ENCODE measurements at places on chromosomes 12 and 14.

GRCh38 chr12:51907856-51908425, 637 bp downstream of the ACVRL1 start:
- no peak for DNase-seq

DNA sequence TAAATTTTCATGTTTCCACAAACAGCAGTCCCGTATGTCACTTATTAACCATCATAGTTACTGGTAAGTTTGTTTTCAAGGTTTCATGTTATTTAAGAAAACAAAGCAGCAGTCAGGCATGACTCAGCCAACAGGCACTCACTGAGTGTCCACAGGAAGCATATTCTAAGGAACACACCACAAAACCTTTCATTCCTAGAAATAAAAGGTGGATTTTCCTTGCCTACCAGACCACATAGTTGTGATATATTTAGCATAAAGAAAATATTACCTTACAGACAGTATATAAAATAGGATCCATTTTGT, 143.3 kb upstream of the AVPR1A start:
- no peak for DNase-seq

- DNase-seq, result no peak
Measured at GRCh38 chr12:65853489-65854157, 29.3 kb downstream of the HMGA2 start.

DNA sequence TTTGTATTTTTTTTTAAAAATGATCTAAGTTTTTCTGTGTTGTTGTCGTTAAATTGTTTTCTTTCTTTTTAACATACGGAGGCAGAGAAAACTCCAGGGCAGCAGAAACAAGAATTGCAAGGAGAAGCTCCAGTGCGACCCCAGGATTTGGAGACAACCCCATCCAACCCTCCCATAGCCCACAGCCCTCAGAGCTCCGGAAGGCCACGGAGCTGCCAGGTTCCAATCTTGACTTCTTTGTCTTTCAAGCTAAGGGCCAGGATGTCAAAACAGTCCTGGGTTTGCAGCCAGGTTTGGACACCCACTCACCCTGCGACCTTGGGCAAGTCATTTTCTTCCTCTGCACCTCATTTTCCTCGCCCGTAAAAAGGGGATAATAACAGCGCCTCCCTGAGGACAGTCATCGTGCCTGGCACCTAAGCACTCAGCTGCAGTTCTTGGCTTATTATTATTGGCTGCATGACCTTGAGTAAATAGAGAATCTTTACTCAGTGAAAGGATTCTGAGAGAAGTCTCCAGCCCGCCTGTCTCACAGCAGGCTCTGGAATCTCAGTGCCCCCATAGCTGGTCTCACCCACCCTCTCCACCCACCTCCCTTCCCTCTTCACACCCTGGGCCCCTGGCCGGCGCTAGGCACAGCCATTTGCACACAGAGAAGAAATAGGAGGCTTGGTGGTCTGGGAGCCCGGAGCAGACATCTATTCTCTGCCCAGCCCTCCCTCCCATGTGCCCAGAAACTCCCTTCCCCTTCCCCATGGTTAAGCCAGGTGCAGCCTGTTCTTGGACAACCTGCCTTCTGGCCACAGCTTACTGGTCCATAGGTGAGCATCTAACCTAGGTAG, 79.4 kb upstream of the BCL11B start:
- no peak for DNase-seq

- DNase-seq, result no peak
Measured at GRCh38 chr12:62760779-62761178, 174.2 kb downstream of the PPM1H start.

- peak; percentile 41 for DNase-seq
Measured at GRCh38 chr12:13362260-13362841, 165.8 kb downstream of the EMP1 start.

GRCh38 chr12:54240129-54240528, 39.8 kb downstream of the CBX5 start:
- no peak for DNase-seq

DNA sequence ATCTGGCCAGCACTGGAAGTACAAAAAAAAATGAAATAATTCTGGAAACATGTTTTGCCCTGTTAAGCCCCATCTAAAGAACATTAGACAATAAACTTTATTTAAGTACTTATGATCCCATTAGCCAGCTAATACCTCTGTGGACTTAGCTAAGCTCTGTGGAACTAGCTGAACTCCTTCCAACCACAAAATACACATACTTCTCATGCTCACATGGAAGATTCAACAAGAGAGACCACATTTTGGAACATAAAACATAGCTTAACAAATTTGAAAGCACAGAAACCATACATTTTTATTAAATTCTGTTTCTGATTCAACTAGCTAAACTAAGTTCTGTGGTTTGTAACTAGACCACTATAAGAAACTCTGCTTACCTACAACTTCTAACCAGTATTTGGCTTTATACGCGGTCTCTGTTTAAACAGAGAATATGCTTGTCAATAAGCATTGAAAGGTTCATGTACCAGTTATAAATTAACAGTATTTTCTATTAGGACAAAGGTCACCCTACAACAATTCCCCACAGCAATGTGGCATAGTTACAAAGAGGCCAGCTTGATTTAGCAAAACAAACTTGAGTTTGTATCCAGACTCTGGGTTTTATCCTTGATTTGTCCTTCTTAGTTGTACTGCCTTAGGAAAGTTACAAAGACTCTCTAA, 300.1 kb downstream of the C12orf50 start:
- no peak for DNase-seq

DNA sequence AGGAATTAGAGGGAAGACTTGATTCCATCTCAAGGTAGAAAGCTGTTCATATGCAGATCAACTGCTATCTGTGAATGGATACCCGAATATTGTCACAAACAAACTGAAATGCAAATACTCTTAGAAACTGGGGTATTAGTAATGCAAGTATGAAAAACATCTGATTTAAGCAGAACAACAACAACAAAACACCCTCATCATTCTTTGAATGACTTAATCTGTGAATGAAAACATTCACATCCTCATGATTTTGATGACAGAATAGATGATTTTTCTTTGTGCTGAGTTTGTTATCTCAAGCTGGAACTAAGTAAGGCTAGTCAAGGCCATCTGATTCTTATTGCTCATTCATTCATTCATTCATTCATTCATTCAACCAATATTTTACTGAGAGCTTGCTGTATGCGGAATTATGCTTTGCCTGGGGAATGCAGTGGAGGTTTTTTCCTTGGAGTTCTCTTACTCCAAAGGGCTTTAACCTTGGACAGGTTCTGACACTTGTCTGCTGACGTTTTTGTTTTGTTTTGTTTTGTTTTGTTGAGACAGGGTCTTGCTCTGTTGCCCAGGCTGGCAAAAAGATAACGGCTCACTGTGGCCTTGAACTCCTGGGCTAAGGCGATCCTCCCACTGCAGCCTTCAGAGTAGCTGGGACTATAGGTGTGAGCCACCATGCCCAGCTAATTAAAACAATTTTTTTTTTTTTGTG, 23.3 kb downstream of the OR10G3 start:
- no peak for DNase-seq

GRCh38 chr14:21494902-21495762, 16.0 kb downstream of the METTL3 start:
- no peak for DNase-seq

DNA sequence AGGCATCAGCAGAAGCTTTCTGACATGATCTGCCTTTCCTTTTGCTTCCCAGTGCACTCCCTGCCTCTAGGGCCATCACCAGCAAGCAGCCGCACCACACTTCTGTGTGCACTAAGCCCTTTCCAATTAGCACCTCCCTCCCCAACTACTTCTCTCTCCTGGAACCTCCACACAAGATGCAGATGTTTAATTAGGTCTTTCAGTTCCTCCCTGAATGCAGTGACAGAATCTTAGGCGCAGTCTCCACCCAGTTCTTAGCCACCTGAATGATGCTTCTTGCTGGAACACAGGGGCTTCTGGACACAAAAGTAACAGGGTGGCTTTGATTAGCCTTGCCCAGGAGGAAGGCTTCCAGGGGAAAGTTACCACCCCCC, 32.9 kb downstream of the NIN start:
- DNase-seq, result no peak

- no peak for DNase-seq
Measured at GRCh38 chr12:92471551-92471950, 231.2 kb upstream of the PLEKHG7 start.

DNA sequence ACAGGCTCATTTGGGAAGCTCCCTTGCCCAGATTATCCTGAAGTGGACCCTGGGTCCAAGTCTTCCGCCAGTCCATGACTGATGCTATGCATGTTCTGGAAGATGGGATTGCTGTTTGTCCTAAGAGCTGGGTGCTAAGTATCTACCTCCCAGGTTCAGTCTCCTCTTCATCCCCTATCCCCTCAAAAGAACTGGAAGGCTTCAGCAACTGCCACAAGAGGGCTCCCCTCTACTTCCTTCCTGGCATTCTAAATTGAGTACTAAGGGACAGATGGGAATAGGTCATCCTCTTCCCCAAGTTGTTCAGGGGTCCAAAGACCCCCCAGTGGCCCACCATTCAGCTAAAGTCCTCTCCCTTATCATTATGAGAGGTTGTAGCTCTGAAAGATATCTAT, 9.0 kb upstream of the FKBP11 start:
- DNase-seq, result no peak

DNA sequence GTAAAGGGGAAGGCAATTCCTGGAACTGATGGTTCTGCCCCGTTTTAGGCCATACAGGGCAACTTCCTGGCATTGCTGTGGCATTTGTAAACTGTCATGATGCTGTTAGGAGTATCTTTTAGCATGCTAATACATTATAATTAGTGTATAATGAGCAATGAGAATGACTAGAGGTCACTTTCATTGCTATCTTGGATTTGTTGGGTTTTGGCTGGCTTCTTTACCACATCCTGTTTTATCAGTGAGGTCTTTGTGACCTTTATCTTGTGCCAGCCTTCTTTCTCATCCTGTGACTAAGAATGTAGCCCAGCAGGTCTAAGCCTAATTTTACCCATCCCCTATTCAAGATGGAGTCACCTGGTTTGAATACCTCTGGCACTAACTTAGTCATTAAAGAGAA, 51.2 kb downstream of the TESPA1 start:
- no peak for DNase-seq

- no peak for DNase-seq
Measured at GRCh38 chr14:44995770-44996294, 33.8 kb downstream of the TOGARAM1 start.

DNA sequence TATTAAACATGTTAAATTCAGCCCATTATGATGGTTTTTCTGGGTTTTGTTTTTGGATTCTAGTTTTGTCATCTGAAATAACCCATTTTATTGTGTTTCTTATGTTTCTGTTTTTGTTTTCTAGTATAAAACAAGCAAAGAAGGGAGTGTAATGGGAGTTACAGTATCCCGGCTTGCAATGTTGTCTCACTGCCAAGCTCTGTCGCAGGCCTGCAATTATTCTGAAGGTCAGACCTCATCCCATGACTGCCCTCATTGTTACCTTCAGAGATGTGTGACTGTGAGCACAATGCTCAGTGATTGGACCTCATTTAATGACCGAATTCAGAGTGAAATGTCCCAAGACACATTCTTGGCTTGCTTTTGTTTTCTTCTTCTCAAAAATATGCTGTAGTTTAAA, 73.0 kb upstream of the ATF1 start:
- no peak for DNase-seq

DNA sequence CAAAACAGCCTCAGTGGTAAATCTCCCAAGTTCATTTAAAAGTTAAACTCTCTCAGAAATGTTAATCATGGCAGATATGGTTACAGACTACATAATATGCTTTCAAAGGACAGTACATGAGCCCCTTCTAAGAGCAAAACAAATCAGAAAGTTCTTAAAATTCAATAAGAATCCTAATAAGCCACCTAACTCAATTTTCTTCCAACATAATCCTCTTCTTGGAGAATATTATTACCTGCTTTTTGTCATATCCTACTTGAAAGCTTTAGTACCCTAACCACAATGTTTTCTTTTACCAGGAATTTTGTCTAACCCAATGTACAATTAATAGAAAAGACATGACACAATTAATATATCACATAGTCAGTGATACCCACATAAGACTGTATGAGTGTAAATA, 236.5 kb upstream of the ATP2B1 start:
- no peak for DNase-seq

- DNase-seq, result no peak
Measured at GRCh38 chr14:67882986-67883555, 63.5 kb downstream of the RAD51B start.

GRCh38 chr14:88196116-88196890, 126.8 kb downstream of the KCNK10 start:
- no peak for DNase-seq

DNA sequence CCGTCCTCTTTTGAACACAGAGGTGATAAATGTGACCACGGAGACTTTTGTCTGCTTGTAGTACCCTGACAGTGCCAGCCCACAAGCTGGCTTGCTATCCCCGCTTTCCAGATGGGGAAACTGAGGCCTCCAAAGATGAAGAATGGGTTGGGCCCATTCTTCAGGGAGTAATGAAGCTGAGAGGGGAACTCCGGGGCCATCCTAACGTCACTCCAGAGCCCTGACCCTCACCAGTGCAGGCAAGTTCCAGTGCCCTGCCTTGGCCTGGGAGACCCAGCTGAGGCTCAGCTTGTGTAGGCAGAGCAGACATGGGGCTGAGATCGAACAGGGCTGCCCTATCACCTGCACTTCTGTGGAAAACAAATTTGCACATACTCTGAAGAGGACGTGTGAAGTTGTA, 277.1 kb downstream of the DPF3 start:
- DNase-seq, result no peak

DNA sequence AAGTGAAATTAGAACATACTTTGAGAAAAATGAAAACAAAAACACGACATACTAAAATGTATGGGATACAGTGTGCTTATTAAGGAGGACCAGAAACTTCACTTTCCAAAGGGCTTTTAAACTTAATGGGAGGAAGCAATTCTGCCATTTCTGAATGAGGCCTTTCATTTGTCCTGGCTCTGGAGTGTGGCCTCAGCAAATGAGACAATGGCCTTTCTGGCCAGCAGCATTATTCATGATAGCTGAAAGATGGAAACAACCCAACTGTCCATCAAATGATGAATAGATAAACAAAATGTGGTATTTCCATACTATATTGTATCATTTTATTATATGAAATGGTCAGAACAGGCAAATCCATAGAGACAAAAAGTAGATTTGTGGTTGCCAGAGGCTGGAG, 338.6 kb downstream of the CEP128 start:
- DNase-seq, result no peak

GRCh38 chr14:87888136-87888999, 104.6 kb downstream of the GALC start:
- peak; percentile 54 for DNase-seq

DNA sequence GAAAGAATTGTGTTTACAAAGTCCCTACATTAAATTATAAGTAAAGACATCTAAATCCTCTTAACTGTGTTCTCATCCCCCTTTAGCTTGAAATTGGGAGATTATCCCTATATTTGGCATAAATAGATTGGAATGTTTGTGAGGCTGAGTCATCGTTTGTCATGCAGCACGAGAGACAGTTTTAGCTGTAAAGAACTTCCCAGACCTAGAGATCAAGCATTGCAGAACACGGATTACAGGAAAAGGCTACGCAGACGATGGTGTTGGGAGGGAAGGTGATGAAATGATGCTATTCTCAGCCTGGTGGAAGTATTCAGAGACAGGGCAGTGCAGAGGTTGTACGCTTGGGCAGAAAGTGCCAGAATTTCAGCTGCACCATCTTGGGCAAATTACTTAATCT, 93.8 kb downstream of the PTPRB start:
- DNase-seq, result no peak

Measured in activated T-cell treated with anti-CD3 and anti-CD28 coated beads, Interleukin-2, amount 50 U/mL, for 48 hours (primary cell).